ENCODE measurements at places on chromosomes 1 and 21.

DNA sequence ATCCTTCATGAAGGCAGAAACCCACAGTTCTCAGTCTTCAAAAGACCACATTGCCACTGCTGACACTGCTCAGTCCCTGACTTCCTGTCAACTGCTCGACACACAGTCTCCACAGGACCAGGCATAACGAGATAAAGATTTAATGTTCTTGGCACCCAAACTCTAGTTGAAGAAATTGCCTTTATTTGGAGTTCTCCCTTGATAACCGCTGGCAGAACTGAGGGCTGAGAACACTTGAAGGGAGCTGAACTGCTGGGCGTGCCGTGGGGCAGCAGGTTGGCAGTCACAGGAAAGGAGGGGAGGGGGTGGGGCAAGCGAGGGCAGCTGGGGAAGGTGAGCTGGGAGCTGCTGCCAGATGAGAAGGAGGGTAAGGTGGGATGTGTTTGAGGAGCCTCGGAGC, 15.9 kb downstream of the HENMT1 start:
- DNase-seq: no peak

GRCh38 chr1:2276803-2277580, 48.9 kb downstream of the SKI start:
- no peak for DNase-seq

GRCh38 chr1:7827126-7827955, 25.5 kb downstream of the UTS2 start:
- DNase-seq: peak; percentile 8

DNA sequence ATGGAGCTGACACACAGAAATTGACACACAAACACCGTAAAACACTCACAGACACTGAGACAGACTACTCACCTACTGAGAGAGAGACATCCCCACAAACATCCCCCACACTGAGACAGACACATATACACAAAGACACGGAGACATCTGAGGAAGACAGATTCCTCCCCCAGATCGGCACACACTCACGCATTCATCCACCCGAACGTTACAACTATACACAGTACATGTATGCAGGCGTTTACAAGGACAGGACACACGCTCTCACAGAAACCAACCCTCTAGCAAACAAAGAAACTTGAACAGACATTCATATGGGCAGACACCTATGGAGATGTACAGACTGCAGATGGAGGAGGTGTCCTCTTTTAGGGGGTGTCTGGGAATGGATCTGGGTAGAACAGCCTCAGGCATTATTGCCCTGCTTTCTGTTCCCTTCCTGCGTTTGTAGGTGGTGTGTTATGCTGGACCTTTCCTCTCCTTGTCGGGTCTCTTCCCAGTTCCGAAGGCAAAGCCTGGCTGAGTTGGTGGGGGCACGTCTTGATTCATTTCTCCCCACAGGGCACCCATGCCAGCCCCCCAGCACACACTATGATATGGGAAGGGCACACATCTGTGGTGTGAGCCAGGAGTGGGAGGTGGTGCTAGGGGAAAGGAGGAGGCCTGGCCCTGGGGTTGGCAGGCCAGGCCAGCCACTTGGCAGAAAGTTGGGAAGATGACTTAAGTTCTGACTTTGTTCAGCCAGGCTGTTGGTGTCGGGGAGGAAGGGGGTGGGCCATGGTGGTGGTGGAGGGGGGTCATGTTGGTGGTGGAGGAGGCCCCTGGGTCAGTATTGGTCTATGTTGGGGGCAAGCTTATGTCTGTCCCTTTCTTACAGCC, 1.5 kb downstream of the KIRREL1 start:
- DNase-seq: no peak

DNA sequence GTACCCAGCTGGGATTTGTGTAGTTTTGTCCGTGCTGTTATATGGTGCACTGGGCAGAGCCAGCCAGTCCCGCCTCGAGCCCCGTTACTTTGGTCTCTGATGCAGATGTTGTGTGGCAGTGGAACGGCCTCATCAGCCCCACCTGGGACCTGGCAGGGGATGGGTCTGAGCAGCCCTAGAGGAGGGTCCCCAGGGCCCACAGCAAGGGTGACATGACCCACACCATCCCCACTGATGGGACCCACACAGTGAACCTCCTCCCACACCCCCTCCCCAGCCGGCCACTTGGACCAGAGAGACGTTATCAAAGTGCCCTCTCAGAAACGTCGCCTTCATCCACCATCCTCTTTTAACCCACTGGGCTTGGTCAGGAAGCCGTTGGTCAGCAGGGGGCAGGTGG, 42.0 kb upstream of the PCBP3 start:
- no peak for DNase-seq

DNA sequence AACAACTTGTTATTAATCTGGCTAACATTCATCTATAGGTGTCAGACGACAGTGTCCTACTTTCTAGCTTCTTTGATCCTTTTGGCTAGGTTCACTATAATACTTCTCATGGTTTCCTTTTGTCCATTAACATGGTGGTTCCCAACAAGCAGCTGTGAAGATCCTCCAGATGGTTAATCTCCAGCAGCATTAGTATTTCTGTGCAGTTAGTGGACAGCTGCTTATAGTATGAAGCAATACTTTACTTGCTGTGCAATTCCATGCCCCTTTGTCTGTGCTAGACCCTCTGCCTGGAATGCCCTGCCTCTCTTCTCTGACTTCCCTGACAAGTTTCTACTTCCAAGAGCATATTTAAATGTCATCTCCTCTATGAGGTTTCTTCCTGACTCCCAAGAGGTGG, 41.7 kb upstream of the ARHGAP29 start:
- DNase-seq: no peak

DNA sequence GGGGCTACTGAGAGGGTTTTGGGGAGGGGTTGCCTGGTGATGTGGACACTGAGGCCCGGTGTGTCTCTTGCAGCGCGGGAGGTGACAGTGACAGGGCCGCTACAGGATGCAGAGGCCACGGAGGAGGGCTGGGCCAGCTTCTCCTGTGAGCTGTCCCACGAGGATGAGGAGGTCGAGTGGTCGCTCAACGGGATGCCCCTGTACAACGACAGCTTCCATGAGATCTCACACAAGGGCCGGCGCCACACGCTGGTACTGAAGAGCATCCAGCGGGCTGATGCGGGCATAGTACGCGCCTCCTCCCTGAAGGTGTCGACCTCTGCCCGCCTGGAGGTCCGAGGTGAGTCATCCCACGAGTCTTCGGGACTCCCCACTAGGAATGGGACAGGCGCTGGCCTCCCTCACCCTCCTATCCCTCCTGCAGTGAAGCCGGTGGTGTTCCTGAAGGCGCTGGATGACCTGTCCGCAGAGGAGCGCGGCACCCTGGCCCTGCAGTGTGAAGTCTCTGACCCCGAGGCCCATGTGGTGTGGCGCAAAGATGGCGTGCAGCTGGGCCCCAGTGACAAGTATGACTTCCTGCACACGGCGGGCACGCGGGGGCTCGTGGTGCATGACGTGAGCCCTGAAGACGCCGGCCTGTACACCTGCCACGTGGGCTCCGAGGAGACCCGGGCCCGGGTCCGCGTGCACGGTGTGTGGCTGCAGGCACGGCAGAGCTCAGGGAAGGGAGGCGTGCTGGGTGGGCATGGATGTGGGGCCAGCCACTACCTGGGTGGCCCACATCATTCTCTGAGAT, 72.5 kb downstream of the OBSCN start:
- DNase-seq: no peak

GRCh38 chr1:185813401-185813979, 79.3 kb downstream of the HMCN1 start:
- DNase-seq: no peak

DNA sequence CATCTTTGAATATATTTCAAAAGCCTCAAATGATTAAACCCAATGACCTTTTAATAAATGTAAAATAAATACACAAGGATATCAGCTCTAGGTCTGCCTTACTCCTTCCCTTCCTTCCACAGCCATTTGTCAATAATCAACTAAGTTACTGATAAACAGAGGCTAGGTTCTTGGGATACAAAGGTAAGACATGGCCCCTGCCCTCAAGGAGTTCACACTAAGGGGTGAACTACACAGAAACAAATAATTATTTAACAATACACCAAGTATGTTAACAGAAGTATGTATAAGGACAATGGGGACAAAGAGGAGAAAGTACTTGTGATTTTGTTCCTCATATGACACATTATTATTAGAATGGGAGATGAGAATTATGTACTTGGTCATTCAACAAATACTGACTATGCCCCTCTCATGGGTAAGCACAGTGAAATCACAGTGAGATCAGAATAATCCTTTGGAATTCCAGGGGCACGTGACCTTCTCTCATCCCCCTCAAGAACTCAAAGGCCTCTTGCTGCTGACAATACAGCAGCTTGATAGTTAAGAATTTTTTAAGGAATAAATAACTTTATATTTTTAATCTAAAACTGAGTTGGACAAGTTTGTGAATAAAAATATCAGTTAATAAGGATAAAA, 40.2 kb downstream of the ATP1B1 start:
- DNase-seq: no peak

DNA sequence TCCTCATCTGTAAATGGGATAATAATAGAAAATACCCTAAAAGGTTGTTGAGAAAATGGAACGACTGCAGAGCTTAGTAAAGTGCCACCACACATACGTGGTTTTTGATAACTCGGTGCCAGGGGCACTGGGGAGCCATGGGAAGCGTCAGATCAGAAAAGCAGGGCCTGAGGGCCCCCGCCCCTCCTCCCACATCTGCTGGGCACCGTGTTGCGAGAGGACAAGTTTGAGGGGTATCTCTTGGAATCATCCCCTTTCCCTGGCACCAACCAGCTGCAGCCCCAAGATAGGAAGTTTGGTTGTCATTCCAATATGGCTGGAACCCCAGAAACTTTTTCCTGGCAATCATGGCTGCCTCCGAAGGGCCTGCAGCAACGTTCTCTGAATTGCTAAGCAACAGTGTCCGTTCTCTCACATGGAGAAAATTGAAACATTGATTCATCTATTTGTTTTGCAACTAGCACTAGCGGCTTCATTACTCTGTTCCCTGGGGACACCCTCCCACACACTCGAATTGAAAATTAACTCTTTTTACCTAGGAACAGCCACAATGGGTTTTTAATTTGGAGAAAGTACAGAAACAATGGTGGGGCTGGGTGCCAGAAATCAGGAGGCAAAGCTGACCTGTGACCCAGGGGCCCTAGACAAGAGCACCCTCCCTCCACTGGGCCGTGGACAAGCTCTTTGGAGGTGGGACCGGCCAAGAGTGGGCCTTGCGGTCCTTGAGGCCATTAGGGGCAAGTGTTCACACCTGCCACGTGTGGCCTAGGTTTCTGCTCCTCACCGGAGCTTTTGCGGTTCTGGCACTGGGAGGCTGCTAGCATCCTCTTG, 190.0 kb upstream of the VAMP3 start:
- DNase-seq: no peak

All from stimulated activated CD4-positive, alpha-beta T cell treated with anti-CD3 and anti-CD28 coated beads, Interleukin-2, amount 100 ng/mL, for 48 hours (primary cell).